Stimulated activated CD4-positive, alpha-beta T cell treated with anti-CD3 and anti-CD28 coated beads, Interleukin-15, amount 100 ng/mL, for 1 hour (primary cell): ENCODE measurements at places on chromosomes 2 and 18.

DNA sequence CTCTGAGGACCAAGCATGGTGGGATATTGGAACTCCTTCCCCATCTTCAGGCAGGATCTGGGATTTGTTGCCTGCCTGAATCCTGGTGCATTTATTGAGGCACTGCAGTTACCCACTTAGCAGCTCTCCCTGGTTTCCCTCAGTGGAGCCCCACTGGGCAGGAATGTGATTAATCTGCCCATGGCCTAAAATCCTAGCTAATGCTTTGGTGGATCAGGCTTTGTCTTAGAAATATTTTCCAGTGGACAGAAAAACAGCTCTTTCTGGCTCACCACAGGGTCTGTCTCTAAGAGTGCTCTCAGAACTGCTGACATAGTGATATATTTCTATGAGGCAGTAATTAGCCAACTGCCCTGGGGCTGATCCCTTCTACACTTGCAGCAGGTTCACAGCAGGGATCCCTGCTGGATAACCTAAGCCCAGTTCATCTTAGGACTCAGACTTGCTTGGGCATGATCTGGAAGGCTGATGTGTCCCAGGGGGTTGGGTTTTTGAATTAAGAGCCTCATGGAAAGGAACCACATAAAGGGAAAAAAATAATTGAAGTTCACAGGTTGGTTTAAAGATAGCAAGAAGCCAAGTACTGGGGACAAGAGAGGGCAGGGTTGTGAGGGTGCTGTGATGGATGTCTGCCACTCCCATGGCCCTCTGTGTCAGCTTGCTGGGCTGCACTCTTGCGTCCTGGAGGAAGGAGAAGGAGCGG lies 44.3 kb upstream of the ZDBF2 start:
- no peak for DNase-seq

- DNase-seq = no peak
These were observed 103.1 kb downstream of the MCFD2 start for GRCh38 chr2:46812361-46813019.

- no peak for DNase-seq
These were observed at the start of gene GALNT13 for GRCh38 chr2:153871231-153872221. GALNT13 (plus strand) TSS chr2:153871922.

GRCh38 chr18:58886864-58887612 lies 22.4 kb downstream of the ZNF532 start:
- DNase-seq = no peak

GRCh38 chr2:120461546-120462537 lies 115.9 kb downstream of the INHBB start:
- no peak for DNase-seq
